ENCODE measurements at places on chromosomes 2 and 18.

- no peak for DNase-seq
Measured at GRCh38 chr18:13369756-13370510, 151.4 kb downstream of the LDLRAD4 start.

- no peak for DNase-seq
Measured at GRCh38 chr2:196977507-196977906, 51.0 kb upstream of the PGAP1 start.

DNA sequence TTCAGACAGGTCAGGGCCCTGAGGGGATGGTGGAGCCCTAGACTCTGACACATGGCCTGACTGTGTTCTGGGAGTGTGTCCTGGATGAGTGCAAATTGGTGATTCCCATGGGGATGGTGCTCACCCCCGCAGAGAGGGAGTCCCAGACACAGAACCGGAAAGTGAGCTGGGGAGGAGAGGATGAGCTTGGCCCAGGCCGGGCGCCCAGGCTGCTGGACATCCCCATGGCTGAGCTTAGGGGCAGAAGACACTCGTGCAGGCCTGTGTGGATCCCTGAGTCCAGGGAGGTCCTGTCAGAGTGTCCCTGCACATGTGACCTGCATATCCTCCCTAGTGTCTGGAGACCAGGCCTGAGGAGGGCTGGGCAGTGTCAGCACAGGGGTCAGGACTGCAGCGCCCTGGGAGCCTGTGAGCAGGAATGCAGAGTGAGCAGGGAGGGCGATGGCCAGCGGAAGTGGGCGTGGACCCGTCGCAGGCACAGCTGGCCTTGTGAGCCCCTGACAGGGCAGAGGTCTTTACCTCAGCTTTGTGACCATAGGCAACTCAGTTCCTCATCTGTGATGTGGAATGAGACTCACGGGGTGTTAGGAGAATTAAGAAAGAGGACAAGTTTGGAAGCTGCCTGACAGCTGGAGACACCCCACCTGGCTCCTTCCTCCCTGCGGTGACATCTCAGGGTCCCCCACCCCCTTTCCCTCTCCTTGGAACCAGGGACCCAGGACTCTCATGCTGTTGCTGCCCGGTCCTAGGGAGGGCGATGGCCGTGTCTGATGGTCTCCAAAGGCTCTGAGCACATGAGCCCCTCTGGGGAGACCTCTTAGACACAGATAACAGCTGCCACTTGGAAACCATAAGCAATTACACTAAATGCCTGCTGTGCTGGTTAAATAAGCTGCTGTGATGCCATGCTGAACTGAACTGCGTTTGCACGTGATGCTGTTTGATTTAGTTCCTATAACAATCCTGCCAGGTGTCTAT lies 62.6 kb upstream of the HS6ST1 start:
- no peak for DNase-seq

- DNase-seq: no peak
Measured at GRCh38 chr2:118050386-118050785, 36.5 kb upstream of the CCDC93 start.

GRCh38 chr2:146661473-146662096 lies 1183.2 kb upstream of the ACVR2A start:
- DNase-seq: no peak

- no peak for DNase-seq
Measured at GRCh38 chr2:98142106-98142791, 55.3 kb downstream of the VWA3B start.

GRCh38 chr2:181309586-181309985 lies 147.6 kb upstream of the ITGA4 start:
- no peak for DNase-seq

DNA sequence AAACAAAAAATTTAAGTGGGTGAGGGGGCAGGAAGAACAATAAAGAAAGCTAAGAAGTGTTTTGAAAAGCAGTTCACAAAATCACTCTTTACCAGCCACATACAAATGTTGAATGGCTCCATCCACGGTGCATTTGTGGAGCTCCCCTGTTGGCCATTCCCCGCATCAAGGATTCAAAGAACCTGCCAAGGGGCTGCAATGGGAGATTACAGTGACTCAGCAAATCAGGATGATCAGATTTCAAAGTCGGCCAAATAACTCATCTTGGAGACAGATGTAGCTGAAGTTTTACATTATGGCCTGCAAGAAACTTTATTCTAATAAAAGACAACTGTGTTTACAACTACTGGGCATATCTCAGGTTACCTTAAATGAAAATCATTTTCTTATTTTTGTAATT lies 26.9 kb downstream of the COL4A3 start:
- no peak for DNase-seq

GRCh38 chr2:130807659-130808385 lies 28.9 kb upstream of the ARHGEF4 start:
- DNase-seq: no peak

DNA sequence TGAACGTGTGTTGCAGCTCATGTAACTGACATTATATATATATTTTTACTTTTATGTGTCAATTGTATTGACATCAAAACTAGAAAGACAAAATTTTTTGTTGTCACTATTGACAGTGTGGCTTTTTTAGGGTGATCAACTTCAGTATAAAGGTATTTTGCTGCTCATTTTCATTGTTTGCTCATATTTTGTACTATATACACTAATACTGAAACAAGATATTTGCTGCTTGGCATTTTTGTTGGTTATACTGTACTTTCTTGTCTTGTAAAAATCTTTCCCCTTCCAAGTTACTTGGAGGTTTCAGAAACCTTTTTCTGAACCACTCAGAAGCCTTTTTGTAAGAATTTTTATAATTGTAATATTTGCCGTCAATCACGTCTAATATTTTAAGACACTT lies 16.5 kb downstream of the AFTPH start:
- no peak for DNase-seq

DNA sequence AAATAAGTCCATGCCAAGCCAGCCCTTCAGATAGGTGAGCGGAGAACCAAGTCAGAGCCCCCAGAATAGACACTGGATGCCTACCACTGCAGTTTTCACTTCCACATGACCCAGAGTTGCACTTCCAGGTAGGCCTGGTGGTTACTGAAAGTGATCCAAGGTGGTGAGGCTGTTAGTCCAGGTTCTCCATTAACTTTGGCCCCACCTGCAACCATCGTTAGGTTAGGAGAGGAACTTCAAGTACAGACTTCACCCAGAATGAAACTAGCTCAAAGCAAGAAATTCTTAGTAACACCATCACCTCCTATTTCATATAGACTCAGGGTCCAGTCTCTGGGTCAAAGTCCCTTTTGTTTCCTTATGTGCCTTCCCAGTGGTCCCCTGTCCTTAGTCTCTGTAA lies 293.1 kb upstream of the ID2 start:
- DNase-seq: no peak

- no peak for DNase-seq
Measured at GRCh38 chr18:26210147-26210546, 16.1 kb upstream of the TAF4B start.

DNA sequence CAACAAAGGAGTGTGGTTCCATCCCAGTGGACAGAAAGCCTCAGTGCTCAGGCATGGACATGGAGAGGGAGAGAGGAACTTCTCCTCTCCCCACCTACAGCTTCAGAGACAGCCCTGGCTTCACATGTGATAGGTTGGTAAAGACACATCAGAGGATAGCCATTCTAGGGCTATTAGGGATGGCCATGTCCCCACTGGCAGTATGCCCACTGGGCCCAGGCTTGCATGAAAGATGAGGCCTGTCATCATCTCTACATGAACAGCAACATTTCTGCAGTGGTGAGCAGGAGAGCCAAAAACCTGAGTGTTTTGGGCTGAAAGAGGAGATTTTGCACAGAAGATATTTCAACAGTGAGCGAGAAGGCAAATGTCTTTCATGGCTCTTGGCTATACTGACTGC lies 517.2 kb downstream of the NR4A2 start:
- no peak for DNase-seq

Measured in stimulated activated CD8-positive, alpha-beta memory T cell treated with anti-CD3 and anti-CD28 coated beads, Interleukin-7, amount 100 ng/mL, for 1 hour (primary cell).